ENCODE measurements at places on chromosomes 3 and 15.

DNA sequence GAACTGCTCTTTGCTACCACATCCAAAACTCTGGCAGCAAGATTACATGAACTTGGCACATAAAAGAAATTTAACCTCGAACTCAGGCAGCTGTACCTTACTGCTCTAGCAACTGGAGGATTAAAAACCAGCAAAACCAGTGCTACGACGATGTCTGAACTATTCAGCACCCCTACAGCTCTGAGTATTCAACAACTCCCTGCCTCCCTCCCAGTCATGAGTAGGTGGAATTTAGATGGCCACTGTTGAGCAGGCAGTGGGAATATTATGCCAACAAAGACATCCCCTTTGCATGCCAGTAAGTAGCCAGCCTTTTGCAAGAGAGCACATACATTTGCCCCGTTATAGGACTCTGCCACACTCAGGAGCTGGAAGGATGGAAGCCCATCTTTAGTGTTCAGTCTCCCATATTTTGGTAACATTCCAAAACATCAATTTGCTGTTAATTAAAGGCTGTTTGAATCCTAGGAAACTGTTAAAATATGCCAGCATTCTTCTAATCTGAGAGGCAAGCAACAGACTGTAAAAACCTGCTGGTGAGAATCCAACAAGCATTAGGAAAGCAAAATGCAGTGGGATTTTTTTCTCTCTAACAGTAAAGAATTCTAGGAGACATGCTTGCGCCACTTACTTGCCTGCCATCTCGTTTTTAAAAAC, 85.4 kb downstream of the ZNF385D start:
- no peak overlapping the region for H3K27ac ChIP-seq
- H3K4me3 ChIP-seq, result no peak overlapping the region
- H3K36me3 ChIP-seq, result no peaks in the 10 kb centered on the region

DNA sequence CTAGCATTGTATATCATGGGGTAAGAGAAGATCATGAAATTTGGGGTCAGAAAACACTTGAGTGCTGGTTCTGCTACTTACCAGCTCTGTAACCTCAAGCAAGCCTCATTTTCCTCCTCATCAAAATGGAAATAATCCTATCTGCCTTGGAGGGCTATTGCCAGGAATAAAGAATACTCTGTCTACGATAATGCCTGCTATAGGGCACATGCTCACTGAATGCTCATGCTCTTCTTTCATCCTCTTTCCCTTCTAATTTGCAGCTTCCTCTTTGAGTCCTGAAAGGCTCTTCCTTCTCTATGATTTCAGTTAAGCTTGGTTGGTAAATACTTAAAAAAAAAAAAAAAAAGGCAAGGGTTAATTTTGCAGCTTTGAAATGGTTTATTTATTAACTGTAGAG, 12.8 kb downstream of the RTP1 start:
- H3K4me3 ChIP-seq, result no peak overlapping the region
- H3K27me3 ChIP-seq, result no peaks in the 10 kb centered on the region
- no peaks in the 10 kb centered on the region for H3K4me1 ChIP-seq

DNA sequence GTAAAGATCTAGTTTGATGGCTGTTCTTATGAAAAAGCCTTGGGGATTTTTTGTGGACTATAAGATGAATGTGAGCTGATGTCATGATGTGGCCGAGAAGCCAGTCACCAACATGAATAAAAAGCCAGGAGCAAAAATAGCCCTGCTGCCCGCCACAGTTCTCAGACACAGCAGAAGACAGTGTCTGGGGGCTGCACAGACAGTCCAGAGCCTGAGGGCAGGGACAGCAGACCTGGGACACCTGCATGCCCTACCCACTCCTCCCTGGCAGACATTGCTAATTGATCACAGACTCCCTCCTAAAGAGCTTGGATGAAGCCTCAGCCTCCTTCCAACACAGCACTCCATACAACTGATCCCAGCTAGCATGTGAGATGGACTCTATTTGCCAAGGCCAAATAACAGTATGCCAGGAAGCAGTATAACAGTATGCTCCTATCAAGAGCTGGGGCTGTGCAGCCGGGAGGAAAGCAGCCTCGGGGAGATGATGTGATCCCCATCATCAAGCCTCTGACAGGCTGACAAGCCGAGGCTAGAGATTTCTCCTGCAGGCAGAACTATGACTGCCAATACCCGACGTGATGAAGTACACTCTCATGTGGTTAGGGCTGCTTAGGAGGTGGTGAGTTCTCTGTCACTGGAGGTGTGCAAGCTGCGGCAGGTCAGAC, 105.4 kb upstream of the RPL32 start:
- no peak overlapping the region for H3K27ac ChIP-seq
- no peaks in the 10 kb centered on the region for H3K36me3 ChIP-seq
- no peaks in the 10 kb centered on the region for H3K4me1 ChIP-seq
- H3K27me3 ChIP-seq, result no peaks in the 10 kb centered on the region
- DNase-seq, result no peak

DNA sequence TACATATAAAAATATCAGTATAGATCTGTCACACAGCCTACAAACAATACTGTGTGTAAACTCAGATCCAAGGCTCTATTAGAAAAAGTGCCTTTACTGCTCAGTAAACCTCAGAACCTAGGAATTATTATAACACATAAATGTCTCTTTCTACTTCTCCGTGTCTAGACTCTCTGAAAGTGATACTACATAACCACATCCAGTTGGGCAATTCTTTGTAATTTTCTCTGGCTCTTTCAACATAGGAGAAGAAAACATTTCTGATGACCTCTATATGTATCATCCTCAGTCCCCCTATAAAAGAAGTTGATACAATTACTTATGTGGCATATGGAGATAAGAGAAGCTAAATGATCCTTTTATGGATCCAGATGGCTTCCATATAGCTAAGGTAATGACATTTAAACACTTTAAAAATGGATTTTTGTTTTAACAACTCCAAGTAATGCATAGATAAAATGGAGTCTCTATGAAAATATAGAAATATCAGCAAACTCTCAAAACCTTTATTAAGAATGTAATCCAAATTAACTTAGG, 104.5 kb downstream of the LSAMP start:
- H3K4me1 ChIP-seq, result no peaks in the 10 kb centered on the region
- no peaks in the 10 kb centered on the region for H3K27me3 ChIP-seq
- no peak overlapping the region for H3K4me3 ChIP-seq
- H3K36me3 ChIP-seq, result no peaks in the 10 kb centered on the region

- no peaks in the 10 kb centered on the region for H3K27me3 ChIP-seq
- no peak overlapping the region for H3K27ac ChIP-seq
- no peaks in the 10 kb centered on the region for H3K4me1 ChIP-seq
Measured at GRCh38 chr3:54014067-54014466, 108.3 kb upstream of the CACNA2D3 start.

GRCh38 chr3:125332504-125332903, 42.6 kb downstream of the ZNF148 start:
- no peaks in the 10 kb centered on the region for H3K4me1 ChIP-seq
- H3K27me3 ChIP-seq, result no peaks in the 10 kb centered on the region
- H3K27ac ChIP-seq, result no peak overlapping the region
- H3K36me3 ChIP-seq, result peaks cover 28% of the 10 kb centered on the region
- no peak for DNase-seq

- no peaks in the 10 kb centered on the region for H3K4me1 ChIP-seq
- H3K36me3 ChIP-seq, result no peaks in the 10 kb centered on the region
- H3K4me3 ChIP-seq, result no peak overlapping the region
- no peaks in the 10 kb centered on the region for H3K27me3 ChIP-seq
- no peak for DNase-seq
- H3K27ac ChIP-seq, result no peak overlapping the region
Measured at GRCh38 chr15:39682366-39682765, 100.3 kb downstream of the FSIP1 start.

DNA sequence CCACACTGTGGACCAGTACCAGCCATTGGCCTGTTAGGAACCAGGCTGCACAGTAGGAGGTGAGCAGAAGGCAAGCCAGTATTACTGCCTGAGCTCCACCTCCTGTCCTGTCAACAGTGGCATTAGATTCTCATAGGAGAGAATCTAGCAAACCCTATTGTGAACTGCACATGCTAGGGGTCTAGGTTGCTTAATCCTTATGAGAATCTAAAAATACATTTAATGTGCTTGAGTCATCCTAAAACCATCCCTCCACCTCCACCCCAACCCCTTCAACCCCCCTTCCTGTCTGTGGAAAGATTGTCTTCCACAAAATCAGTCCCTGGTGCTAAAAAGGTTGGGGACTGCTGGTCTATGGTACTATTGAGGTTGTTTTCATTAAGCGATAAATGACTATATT, 49.3 kb upstream of the KCNAB1 start:
- H3K27ac ChIP-seq, result no peak overlapping the region
- no peak overlapping the region for H3K4me3 ChIP-seq
- no peaks in the 10 kb centered on the region for H3K36me3 ChIP-seq
- no peaks in the 10 kb centered on the region for H3K27me3 ChIP-seq
- no peaks in the 10 kb centered on the region for H3K4me1 ChIP-seq
- no peak for DNase-seq

GRCh38 chr3:13009132-13009945, 63.9 kb downstream of the IQSEC1 start:
- no peak overlapping the region for H3K27ac ChIP-seq
- no peak overlapping the region for H3K4me3 ChIP-seq
- H3K4me1 ChIP-seq, result peaks cover 36% of the 10 kb centered on the region
- DNase-seq, result no peak

GRCh38 chr3:23405081-23405480, 202.0 kb downstream of the UBE2E2 start:
- H3K4me1 ChIP-seq, result peaks cover 35% of the 10 kb centered on the region
- DNase-seq, result peak; percentile 47
- H3K27me3 ChIP-seq, result no peaks in the 10 kb centered on the region
- H3K27ac ChIP-seq, result peak overlapping the region; percentile 60
- peak overlapping the region; percentile 44 for H3K4me3 ChIP-seq

DNA sequence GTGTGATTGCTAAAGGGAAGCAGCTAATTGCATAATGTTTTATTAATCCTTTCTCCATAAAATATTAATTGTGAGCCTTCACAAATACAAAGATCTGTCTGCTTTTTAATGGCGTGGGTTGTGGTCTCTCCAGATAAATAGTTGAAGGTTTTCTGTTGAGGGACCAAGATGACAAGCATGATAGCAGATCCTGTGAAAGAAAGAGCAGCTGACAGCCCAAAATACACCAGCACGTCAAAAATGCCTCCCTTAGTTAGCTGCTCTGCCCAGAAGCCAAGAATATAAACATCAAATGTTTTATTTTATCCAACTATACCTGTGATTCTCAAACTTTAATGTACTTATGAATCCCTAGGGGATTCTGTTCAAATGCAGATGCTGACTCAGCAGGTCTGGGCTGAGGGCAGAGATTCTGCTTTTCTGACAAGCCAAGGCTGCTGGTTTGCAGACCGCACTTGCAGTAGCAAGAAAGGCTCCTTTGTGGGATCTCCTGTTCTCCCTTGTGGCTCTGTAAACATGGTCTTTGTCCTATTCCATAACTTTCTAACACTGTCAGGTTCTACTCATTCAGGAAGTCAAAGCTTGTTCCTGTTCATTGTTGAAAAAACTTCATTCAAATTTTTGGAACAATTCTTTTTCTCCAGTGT, 119.1 kb upstream of the SLC25A36 start:
- H3K4me1 ChIP-seq, result peaks cover 13% of the 10 kb centered on the region
- H3K27me3 ChIP-seq, result no peaks in the 10 kb centered on the region
- DNase-seq, result no peak
- no peaks in the 10 kb centered on the region for H3K36me3 ChIP-seq

DNA sequence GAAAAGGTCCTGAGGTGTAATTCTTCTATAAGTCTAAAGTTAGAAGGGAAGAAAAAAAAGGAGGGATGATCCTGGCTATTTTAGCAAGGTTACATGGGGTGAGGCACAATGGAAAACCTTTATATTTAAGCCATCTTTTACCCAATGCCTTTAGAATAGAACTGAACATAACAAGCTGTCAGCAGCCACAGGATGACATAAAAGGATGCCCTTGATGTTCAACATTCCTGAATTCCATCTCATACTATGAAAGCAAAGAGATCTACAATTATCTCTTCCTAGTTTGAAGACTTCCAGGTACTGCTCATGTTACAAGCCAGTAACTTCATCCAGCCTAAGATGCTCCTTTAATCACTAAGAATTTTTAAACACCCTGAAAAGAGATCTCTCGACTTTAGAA, 26.9 kb downstream of the NEK10 start:
- no peak overlapping the region for H3K27ac ChIP-seq
- H3K36me3 ChIP-seq, result no peaks in the 10 kb centered on the region
- no peak overlapping the region for H3K4me3 ChIP-seq
- H3K27me3 ChIP-seq, result no peaks in the 10 kb centered on the region

- DNase-seq, result no peak
- H3K27ac ChIP-seq, result no peak overlapping the region
- H3K4me1 ChIP-seq, result no peaks in the 10 kb centered on the region
- H3K27me3 ChIP-seq, result no peaks in the 10 kb centered on the region
- no peak overlapping the region for H3K4me3 ChIP-seq
Measured at GRCh38 chr3:124627501-124627908, 102.7 kb upstream of the UMPS start.

DNA sequence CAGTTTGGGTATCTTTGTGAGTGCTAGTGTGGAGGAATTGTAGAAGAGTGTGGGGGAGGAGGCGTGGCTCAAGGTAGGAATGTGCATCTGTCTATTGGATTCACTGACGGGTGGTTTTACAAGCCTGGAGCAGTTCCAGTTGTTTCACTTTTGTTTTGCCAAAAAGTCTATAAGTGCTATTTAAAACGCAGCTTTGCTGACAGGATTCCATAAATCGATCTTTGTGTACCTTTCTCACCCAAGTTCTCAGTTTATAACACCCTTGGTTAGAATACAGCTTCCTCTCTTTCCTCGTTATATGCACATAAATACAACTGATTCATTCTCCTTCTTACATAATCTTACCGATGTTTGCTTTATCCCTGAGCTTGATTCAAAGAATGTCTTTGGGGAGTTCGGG, 123.2 kb upstream of the UBE2E2 start:
- H3K27ac ChIP-seq, result no peak overlapping the region
- H3K27me3 ChIP-seq, result no peaks in the 10 kb centered on the region
- no peaks in the 10 kb centered on the region for H3K4me1 ChIP-seq
